ENCODE measurements at places on chromosomes 1 and 21. TPM values are rescaled to one million over a fixed set of nuclear protein-coding genes. Genes with fewer than 3 reads are reported as not detected.

S100A12 gene
- not detected for total RNA-seq

BCL2L15 gene
- total RNA-seq: 0.26 TPM

SIK1 gene
- 1.2 TPM for total RNA-seq

SLC6A9 gene
- 0.40 TPM for total RNA-seq

DDAH1 gene
- 45.7 TPM for total RNA-seq

GBP3 gene
- 23.9 TPM for total RNA-seq
